HAP-1 (cell line): ENCODE measurements at places on chromosomes 1 and 21.

GRCh38 chr1:113046569-113046968, 26.4 kb upstream of the LRIG2 start:
- no peak for DNase-seq

DNA sequence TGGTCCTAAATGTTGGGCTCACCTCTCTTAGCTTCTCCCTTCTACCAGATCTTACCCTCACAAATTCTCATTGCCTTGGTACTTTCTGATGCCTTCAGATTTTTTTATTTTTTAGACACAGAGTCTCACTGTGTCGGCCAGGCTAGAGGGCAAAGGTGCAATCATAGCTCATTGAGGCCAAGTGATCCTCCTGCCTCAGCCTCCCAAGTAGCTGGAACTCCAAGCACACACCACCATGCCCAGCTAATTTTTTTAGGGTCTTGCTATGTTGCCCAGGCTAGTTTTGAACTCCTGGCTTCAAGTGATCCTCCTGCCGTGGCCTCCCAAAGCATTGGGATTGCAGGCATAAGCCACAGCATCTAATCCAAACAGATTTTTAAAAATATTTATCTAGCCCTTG, 69.4 kb downstream of the ZSWIM5 start:
- DNase-seq: no peak

- no peak for DNase-seq
Observed at GRCh38 chr1:18396247-18396980, 84.3 kb upstream of the KLHDC7A start.

- no peak for DNase-seq
Observed at GRCh38 chr1:106817575-106817974, 238.9 kb upstream of the PRMT6 start.

GRCh38 chr1:24465099-24465498, 37.5 kb upstream of the RCAN3 start:
- no peak for DNase-seq

DNA sequence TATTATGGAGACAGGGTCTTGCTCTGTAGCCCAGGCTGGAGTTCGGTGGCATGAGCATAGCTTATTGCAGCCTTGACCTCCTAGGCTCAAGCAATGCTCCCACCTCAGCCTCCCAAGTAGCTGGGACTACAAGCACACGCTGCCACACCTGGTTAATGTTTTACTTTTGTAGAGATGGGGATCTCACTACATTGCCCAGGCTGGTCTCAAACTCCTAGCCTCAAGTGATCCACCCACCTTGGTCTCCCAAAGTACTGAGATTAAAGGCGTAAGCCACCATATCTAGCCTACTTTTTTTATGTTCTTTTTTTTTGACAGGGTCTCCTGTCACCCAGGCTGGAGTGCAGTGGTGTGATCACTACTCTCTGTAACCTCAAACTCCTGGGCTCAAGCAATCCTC, 5.9 kb upstream of the BCL2L15 start:
- no peak for DNase-seq
